OCI-LY7 (cell line): ENCODE measurements at places on chromosomes 4 and X. TPM values are rescaled to one million over a fixed set of nuclear protein-coding genes. Genes with fewer than 3 reads are reported as not detected.

SPACA5 gene
- total RNA-seq, result not detected in 2 replicates

DNA sequence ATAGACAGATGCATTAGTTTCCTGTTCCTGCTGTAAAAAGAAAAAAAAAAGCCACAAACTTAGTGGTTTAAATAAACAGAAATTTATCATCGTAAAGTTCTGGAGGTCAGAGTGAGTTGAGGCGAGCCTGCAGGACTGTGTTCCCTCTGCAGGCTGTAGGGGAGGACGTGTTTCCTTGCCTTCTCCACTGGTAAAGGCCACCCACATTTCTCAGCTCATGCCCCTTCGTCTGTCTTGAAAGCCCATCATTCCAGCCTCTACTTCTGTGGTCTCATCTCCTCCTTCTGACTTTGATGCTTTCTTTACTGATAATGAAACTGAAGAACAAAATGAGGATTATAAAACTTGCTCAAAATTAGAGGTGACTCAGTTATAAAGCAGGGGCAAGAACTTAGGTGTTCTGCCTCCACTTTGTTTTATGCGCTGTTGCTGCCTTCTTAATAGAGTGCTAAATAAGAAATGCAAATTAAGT, 143.0 kb downstream of the STIM2 start:
- DNase-seq, result peak; percentile 38

RPL36A gene
- 431 and 447 TPM in 2 replicates for total RNA-seq

LANCL3 gene
- total RNA-seq, result 0.04 and 0.07 TPM in 2 replicates

GRCh38 chr4:98399915-98400314, 138.7 kb downstream of the RAP1GDS1 start:
- DNase-seq, result no peak

FAM193A gene
- 36.7 and 38.6 TPM in 2 replicates for total RNA-seq

- no peak for DNase-seq
Observed at GRCh38 chrX:155134255-155134654, 62.9 kb downstream of the BRCC3 start.

FAM47A gene
- not detected in 2 replicates for total RNA-seq

ANOS1 gene
- total RNA-seq, result 0.11 TPM in 1 of 2 replicates, not detected in the other

PRAF2 gene
- total RNA-seq, result 17.5 and 20.3 TPM in 2 replicates

GRCh38 chrX:40245488-40246071, 147.8 kb upstream of the BCOR start:
- DNase-seq, result no peak

GRCh38 chr4:7424553-7425111, 10.1 kb downstream of the PSAPL1 start:
- no peak for DNase-seq

DNA sequence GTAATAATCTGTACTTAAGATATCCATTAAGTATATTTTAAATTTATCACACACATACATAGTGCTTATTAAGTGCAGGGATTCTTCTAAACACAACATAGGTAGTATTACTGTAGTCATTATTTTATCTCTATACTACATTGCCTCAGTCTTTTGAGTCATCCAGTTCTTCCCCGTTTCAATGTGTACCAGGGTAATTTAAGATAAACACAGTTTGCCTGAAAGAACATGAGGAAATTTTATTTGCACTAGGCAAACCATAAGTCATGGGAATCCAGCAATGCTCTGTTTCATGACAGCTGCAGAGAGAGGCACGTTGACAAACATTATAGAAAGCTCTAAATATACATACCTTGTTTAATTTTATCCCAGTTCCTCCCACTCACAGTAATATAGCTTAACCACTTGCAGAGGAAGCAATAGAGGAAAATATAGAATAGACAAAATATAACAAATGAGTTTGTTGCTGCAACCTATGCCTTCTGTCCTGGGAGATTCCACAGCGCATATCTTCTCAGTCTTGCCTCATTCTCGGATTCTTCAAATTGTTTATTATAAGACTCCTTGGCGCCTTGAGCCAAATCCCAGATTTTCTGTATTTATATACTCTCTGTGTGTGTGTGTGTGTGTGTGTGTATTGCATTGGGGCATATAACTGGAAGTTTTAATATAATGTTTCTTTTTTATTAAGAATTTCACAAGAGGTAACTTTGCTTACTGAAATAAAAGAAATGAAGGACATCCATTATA, 258.6 kb downstream of the FAM133A start:
- DNase-seq, result no peak

USP17L5 gene
- total RNA-seq, result not detected in 2 replicates

DNA sequence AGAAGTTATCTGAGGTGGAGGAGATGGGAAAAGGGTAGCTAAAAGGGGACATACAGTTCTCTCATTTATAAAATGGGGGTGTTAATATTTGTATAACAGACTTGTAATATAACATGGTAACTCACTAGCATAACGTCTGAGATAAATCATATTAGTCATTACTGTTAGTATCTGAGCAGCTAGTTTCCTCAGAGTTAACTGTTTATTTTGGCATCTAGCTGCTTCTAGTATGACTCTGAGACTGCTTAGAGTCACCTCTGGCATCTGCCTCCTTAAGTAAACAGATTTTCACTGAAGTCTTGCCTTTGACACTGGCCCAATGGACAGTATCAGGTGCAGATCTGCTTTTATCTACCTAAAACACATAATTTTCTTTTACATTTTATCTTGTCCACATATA, 58.1 kb downstream of the SLC30A9 start:
- no peak for DNase-seq

BMP3 gene
- 55.0 and 55.9 TPM in 2 replicates for total RNA-seq

DNA sequence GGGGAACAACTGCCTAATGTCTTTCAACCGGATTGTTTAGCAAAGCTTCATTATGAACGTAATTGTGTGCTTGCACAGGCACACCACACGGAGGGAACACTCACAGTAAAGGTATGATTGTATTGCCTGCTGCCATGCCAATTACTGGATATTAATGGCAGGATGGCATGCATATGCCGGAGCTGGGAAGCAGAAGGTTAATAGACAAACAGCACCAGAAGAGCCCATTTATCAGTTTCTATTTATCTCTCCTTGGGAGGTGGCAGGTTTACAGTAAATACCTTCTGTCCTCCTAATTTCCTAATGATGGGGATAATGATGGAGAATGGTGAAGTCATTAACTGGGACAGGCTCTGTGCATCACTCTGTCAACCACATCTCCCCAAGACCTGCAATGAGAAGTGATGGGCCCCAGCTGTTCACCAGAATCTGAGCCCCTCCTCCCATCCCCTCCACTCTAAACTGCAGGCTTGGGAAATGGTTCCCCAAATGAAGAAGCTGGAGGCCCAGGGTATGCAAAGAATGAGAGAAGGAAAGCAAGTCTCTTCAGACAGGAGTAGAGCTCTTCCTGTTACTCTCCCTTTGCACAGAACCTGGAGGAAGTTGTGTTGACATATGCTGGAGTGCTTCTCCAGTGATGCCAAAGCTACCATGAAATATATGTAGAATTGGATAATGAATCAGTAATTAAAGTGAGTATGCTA, 160.8 kb downstream of the NAA11 start:
- DNase-seq, result no peak

DNA sequence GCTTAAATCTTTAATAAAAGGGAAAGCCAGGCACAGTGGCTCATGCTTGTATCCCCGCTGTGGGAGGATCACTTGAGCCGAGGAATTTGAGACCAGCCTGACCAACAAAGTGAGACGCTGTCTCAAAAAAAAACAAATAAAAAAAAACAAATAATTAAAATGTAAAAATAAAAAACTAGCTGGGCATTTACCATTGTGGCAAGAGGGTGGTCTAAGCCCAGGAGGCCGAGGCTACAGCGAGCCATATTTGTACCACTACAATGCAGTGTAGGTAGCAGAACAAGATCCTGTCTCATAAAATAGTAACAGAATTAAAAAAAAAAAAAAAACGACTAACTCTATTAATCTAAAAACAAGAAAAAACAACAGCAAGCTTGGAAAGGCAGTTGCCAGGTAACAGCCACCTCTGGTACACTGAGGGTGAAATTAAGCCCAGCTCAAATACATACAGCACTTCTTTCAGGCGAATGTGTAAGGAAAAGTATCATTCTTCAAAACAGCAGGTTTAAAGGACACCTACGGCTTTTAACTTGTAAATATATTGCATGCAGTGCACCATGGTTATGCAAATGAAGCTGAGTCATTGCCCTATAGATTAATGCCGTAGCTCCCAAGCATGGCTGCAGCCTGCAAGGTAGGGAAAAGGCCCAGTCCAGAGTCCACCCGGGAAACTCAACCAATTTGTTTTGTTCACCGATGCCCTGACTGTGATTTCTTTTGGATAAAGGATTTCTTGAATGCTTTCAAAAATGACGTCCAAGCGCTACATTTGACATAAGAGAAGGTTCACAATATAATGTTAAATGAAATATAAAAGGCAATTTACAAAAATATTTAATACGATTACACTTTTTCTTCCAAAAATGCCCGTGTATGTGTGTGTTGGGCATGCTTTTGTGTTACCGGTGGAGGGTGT, 14.5 kb upstream of the TXLNG start:
- DNase-seq, result no peak

DNA sequence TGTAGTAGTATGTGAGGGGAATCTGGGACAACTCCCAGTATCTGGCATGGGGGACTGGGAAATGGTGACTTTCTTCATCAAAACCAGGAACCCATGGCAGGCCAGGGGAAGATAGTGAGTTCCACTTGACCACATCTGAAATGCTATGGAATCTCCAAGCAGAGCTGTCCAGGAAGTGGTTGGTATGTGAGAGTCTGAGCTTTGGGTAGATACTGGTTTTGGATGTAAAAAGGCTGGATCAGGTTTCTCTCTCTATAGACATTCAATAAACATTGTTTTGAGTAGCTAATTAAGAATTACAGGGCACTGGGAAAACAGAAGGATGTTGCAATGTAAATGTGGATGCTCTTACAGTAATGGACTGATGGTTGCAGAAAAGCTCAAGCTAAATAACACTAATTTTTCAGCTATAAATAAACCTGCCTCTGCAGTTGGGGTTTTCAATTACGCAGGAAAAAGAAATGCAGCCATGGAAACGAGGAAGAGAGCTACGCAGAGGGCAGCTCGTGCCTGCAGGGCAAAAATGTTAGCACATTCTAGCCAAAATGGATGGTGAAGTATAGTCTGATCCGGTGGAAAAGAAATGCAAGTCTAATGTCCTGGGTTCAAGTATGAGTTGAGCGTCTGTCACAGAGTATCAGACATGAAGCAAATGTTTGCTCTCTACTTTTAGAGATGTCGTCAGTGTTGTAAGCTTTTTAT, 13.4 kb upstream of the CHRNA9 start:
- no peak for DNase-seq
